Left lung (tissue), 14 donors: ENCODE measurements at places on chromosomes 12 and 14. TPM values are rescaled to one million over a fixed set of nuclear protein-coding genes. Genes with fewer than 3 reads are reported as not detected.

DNA sequence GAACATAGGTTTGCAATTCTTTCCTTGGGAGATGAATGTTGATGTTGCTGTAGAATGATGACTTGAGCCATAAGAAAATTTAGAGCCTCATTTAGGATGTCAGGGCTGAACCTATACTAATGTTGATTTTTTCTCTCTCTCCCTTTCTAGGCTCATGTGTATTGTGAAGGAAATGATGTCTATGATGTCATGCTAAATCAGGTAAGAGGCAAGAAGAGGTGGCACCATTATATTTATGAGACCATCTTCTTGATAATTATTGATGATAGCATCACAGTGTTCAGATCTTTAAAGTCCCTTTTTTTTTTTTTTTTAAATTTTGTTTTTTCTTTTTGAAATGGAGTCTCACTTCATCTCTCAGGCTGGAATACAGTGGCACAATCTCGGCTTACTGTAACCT, 3.3 kb downstream of the PARP2 start:
- no peak for DNase-seq
- H3K36me3 ChIP-seq = peaks cover 3% of the 10 kb centered on the region
- no peak overlapping the region for H3K27ac ChIP-seq
- no peaks in the 10 kb centered on the region for H3K27me3 ChIP-seq

Gene AKAP3
- 1.7 TPM for total RNA-seq

Gene SSTR1
- total RNA-seq = 6.6 TPM

Gene C12orf50
- not detected for total RNA-seq

DNA sequence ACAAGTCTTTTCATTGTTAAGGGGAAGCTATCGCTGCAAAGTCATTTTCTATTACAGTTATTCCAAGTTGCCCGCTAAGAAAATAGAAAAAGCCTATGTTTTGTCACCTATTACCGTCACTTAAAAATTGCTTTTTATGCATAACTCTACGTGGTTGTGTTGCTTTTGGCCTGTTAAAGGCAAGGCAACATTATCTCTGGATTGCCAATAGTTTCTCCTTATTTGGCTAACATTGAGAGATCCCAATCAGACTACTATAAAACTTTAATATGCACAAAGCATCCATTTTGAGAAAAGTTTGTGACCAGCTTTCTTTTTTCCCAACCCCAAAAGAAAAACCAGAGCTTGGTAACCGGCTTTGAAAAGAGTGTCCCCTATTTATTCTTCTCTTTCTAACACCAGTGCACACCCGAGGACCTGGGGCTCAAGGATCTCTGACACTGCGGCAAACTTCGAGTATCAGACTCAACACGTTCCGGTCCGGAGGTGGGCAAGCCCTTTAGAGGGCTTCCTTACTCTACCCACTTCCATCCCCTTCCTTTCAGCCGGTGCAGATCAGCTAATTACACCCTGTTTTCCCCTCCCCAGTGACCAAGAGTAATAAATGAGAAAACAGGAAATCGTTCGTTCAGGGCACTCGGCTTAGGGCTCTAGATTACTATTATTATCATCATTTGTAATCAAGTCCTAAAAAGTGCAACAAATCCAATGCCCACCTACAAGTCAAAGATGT, 1.2 kb downstream of the PPP1R12A start:
- no peaks in the 10 kb centered on the region for H3K27me3 ChIP-seq
- H3K27ac ChIP-seq = peak overlapping the region; percentile 96
- peak overlapping the region; percentile 93 for H3K4me3 ChIP-seq
- H3K4me1 ChIP-seq = peaks cover 12% of the 10 kb centered on the region
- H3K36me3 ChIP-seq = no peaks in the 10 kb centered on the region
- DNase-seq = peak; percentile 36

DNA sequence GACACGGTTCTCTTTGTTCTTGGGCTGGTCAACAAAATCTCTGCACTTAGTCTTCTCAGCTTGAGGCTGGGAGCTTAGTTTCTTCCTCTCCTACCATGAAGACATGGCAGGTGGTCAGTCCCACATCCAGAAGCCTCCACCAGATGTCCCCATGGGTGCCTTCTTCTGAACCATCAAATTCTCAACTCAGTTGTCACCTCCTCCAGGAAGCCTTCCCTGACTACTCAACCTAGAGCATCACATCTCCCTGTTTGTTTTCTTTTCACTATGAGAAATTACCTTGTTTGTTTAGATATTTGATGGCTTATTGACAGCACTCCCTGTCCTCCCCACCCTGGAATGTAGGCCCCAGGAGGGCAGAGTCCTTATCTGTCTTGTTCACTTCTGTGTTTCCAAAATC, 84.4 kb downstream of the TBX5 start:
- H3K4me3 ChIP-seq = no peak overlapping the region
- no peak overlapping the region for H3K27ac ChIP-seq
- H3K36me3 ChIP-seq = no peaks in the 10 kb centered on the region
- H3K27me3 ChIP-seq = no peaks in the 10 kb centered on the region
- H3K4me1 ChIP-seq = no peaks in the 10 kb centered on the region

DNA sequence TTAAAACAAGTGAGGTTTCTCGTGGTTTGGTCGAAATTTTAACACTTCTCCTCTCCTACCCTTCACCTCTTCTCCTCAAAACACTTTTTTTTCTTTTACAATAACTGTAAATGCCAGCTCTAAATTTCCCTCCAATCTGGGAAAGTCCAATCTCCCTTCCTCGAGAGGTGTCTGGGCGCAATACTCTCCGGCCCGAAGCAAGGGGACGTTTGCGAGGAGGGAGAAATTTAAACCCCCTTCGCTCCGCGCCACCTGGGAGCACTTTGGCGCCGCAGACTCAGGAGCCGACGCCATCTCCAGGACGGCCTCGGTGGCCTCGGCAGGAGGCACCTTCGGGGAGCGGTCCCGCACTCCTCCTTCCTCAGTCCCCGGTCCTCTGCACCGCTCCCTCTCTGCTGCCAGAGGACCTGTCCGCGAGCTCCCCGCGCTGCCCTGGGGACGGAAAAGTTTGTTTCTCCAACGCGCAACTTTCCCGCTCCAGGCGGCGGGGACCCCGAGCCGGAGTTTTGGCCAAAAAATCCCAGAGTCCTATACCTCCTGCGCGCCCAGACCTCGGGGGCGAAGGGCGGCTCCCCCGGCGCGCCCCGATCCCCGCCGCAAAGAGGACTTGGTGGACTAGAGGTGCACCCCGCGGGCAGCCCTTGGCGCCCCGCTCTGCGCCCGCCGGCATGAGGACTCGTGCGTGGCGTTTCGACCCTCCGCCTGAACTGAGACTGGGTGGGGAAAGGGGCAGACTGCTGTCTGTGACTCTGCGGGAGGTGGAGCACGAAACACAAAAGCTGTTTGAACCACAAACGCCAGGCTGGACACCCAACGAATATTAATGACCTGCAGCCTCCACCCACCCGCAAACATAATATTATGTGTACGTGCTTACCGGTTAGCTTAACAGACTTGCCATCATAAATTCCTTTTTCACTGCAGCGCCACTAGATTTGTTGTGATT, 95.2 kb upstream of the HMGA2 start:
- no peak overlapping the region for H3K4me3 ChIP-seq
- no peak for DNase-seq
- peaks cover 61% of the 10 kb centered on the region for H3K27me3 ChIP-seq

Gene AICDA
- 0.24 TPM for total RNA-seq

DNA sequence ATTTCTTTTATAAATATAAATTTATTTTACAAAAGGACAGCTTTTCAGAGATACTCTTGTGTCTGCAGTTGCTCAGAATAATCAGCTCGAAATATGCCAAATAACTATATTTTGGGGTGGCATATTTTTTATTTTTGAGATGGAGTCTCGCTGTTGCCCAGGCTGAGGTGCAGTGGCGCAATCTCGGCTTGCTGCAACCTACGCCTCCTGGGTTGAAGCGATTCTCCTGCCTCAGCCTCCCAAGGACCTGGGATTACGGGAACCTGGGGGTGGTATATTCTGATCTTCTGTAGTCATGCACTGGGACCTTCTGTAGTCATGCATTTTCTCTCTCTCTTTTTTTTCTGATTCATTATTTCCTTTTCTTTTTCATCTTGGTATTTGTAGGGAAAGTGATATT, 135.0 kb upstream of the AMIGO2 start:
- peak overlapping the region; percentile 38 for H3K4me3 ChIP-seq
- no peaks in the 10 kb centered on the region for H3K27me3 ChIP-seq
- DNase-seq = no peak
- H3K27ac ChIP-seq = no peak overlapping the region
- H3K36me3 ChIP-seq = no peaks in the 10 kb centered on the region
